GM13977 (cell line): ENCODE measurements at places on chromosomes 4 and X.

DNA sequence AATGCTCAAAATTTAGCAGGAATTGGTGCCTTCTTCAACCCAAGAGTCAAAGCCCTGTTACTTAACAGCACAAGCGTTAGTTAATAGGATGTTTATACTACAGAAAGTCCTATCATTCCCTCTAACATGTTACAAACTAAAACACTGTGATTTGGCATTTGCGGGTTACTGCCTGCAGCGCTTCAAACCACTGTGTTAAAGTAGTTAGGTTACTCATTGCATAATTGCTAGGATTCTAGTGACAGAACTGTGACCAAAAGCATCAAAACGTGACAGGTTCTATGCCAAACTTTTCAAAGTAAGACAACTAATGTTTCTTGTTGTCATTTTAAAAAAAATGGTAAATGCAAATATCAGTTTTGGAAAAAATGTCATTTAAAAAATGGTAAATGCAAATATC is 442.8 kb upstream of the ZFP42 start:
- DNase-seq, result no peak

DNA sequence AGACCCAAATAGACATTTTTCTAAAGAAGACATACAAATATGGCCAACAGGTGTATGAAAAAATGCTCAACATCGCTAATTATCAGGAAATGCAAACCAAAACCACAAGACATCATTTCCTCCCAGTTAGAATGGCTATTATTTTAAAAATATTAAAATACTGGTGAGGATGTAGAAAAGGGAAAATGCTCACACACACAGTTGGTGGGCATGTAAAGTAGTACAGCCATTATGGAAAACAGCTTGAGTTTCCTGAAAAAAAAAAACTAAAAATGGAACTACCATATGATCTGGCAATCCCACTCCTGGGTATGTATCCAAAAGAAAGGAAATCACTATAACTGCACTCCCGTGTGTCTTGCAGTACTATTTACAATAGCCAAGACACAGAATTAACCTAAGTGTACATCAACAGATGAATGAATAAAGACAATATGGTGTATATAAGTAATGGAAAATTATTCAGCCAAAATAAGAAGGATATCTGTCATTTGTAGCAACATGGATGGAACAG is 128.9 kb upstream of the DKK2 start:
- no peak for DNase-seq

DNA sequence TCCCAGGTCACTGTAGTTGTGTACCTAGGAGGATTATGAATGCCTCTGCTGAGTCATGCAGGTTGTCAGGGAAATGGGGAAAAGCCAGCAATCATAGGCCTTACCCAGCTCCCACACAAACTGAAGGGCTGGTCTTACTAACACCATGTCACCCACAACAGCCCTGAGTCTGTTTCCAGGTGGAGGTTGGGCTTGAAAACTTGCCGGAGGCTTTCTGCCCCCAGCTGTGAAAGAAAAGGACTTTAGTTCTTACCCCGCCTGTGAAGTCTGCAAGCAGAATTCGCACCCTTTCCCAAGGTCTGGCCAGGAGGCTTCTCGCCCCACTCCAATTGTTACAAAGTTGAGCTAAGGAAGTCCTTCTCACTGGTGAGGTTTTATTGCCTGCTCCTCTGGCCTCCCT is 143.9 kb downstream of the RPS6KA6 start:
- no peak for DNase-seq

DNA sequence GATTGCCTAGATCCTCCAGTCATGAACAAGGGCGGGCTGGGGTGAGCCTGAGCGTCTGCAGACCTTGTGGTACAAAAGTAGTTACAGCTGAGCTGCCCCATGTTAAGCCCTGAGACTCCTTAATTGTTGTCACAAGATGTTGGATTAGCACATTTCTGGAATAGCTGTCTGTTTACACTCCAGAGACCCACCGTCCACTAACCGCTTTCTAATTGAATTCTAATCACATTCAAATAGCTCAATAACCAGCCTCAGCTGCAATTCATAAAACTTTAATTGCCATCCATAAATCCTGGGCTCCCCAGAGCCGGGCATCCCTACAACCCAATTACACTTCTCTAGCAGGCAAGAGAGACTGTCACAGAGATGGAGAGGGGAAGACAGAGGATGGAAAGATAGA is 1.6 kb upstream of the GSX2 start:
- DNase-seq, result no peak

- DNase-seq, result no peak
Observed at GRCh38 chr4:84916227-84916626, 50.3 kb downstream of the WDFY3 start.

- no peak for DNase-seq
Observed at GRCh38 chrX:23802431-23802830, 19.5 kb downstream of the SAT1 start.

DNA sequence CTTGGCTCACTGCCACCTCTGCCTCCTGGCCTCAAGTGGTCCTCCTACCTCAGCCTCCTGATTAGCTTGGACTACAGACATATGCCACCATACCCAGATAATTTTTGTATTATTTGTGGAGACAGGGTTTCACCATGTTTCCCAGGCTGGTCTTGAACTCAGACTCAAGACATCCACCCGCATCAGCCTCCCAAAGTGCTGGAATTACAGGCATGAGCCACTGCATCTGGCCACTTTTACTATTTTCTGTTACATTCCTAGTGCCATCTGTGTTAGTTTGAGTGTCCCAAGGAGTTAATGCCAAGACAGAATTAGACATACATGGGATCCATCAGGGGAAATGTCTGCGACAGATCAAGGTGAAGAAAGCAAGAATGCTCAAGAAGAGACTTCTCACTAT is 288.2 kb upstream of the CTSO start:
- no peak for DNase-seq

GRCh38 chr4:184471881-184472613 is 2.3 kb downstream of the IRF2 start:
- DNase-seq, result peak; percentile 42

GRCh38 chr4:25914670-25915352 is 791 bp downstream of the SMIM20 start:
- DNase-seq, result peak; percentile 24

DNA sequence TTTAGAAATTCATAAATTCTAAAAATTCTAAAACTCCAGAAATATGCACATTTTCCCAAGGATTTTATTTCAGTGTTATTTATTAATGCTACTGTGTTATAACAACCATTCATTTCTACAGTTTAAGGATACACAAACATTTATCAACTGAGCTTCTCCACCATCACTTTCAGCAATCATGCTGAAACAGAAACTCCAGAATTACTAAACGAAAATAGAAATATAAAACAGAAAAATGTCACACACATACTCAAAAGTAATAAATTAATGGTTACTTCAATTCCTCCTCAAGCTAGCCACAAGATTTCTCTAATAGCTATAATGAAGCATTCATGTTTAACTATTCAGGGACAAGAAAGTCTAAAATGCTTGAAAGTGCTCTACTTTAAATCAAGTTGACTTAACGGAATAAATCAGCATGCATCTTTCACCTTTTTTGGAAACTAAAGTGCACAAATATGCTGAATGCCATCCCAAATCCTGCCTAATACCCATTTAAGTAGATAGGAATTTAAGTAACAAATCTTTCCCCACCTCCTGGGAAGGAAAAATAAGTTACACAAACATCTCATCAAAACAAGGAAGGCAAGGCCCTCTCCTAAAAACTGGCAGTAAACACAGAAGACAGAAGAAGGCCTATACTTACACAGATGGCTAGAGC is 563 bp downstream of the FAM13A start:
- no peak for DNase-seq

- DNase-seq, result no peak
Observed at GRCh38 chrX:19097553-19098283, 24.6 kb downstream of the ADGRG2 start.

DNA sequence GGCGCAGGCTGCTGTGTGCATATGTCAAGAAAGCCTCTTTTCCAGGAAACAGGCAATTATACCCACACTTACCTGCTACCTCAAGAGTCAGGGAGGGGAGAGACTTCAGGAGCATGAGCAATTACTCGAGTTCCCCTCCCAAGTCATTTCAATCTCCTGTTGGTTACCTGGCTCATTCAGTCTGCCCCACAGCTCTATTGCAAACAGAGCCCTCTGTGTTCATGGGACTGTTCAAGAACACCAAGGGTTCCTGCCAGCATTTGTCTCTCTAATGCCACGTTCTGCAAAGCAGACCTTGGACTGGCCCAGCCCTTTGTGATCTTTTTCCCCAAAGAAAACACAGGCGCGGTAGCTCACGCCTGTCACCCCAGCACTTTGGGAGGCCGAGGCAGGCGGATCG is 274.6 kb downstream of the DHRSX start:
- DNase-seq, result no peak

DNA sequence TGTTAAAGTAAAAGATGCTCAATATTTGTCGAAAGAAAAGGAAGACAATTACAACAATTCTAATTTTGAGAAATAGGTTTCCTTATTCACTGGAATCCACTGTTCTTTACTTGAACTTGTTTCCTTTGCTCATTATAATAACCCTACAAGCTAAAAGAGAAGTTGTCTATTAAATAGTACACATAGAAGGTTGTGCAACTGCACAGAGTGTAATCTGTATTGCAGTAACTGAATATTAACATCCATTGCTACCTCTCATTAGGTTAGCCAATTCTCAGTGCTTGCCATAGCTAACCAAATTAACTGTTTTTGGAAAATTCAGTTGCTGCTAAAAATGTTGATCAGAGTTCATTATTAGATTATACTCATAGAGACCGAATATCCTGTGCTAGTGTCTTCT is 120.0 kb downstream of the PDLIM5 start:
- DNase-seq, result no peak

DNA sequence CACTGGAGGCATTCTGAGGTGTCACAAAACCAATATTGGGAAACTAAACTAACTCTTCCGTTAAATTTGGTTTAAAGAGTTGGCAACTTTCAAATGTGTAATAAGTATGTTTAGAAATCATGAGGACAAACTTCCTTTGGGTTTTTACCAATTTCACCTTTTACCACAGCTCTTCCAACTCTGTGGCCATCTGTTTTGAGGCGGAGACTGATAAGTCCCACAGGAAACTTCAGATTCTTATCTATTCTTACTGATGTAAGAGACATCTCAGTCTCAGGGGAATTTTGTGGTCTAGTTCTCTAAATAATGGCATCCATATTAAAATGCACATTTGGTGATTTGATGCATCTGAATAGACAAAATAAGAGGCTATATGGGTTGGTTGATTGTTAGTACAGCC is 229.2 kb upstream of the AFF2 start:
- DNase-seq, result no peak

DNA sequence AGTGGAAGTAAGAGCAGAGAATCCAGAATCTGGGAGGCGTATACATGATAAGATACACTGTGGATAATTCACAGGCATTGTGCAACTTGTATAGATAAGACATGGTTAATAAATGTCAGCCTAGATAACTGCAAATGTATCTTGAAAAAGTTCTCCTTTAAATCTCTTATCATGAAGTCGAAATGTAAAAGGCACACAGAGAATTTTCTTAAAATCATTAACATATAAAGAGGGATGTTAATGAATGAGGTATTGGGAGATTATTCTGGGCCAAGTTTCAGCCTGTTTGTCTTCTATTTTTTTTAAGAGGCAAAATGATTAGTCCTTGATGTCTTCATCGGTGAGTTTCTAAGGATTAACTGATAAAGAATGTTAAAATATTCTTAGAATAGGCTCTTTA is 835 bp downstream of the TDO2 start:
- DNase-seq, result no peak

GRCh38 chr4:124030147-124030546 is 633.6 kb downstream of the SPRY1 start:
- DNase-seq, result no peak

DNA sequence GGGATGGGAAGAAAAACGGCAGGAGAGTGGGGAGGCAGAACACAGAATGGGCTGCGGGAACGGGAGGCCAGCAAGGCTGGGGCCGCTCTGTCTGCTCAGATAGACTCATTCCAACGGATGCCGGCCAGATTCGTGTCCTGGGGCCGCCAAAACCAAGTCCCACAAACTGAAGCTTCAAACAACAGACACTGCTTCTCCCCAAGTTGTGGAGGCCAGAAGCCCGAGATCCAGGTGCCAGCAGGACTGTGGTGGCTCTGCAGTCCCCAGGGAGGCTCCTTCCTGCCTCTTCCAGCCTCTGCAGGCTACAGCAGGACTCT is 100.6 kb downstream of the ADRA2C start:
- DNase-seq, result no peak

DNA sequence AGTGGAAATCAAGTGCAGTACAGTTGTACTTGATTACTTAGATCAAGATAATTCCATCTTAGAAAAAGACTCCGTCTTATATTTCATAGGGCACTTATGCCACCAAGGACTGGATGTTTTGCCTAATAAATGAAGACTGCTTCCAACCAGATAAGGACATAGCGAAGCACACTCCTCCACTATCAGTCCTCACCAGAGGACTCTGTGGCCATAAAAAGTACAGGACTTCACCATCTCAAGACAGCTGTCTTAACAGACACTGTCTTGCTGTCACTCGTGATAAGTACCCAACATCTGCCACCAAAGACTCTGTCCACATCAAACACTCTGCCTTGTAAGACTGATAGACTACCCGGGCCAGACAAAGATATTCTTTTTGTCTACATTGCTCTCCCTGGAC is 352.0 kb downstream of the TRAM1L1 start:
- DNase-seq, result no peak

- DNase-seq, result no peak
Observed at GRCh38 chr4:185782523-185782922, 29.5 kb downstream of the SORBS2 start.

- no peak for DNase-seq
Observed at GRCh38 chrX:22012051-22012450, 20.1 kb upstream of the PHEX start.

DNA sequence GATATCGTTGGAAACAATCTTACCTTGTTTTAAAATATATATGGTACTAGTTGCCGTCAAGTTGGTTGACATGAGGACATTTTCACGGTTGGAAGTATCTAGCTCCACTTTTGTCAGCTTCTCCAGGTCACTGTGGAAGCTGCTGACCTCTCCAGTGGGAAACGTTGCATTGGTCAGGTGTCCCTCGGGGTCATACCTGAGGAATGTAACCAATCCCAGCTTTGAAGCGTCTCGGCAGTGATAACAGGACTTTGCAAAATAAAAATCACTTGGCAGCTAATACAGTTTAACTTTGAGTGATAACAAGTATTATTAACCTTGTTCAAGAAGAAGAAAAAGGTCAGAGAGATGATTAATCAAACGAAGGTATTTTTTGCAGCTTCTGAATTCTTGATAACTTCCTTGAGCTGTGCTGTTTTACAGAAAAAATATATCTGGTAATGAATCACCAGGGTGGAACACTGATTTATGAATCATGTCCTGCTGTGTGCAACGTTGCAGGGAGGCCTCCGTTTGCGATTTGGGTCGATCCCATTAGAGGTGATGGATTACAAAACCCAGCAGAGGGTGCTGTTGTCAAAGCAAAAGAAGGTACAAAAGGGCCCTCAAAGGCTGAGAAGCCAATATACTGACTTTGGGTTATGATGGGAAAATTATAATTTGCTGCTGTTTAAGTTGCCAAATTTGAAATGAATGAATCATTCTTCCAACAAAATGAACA is 60.1 kb downstream of the SH2D1A start:
- DNase-seq, result peak; percentile 39

- DNase-seq, result no peak
Observed at GRCh38 chr4:17933126-17933525, 88.4 kb downstream of the LCORL start.

GRCh38 chr4:184361443-184361842 is 112.9 kb downstream of the IRF2 start:
- DNase-seq, result no peak

GRCh38 chrX:9899640-9900111 is 67.5 kb upstream of the CLDN34 start:
- peak; percentile 54 for DNase-seq
